Fibroblast of the aortic adventitia (primary cell): ENCODE measurements at places on chromosomes 12 and 14. TPM values are rescaled to one million over a fixed set of nuclear protein-coding genes. Genes with fewer than 3 reads are reported as not detected.

DNA sequence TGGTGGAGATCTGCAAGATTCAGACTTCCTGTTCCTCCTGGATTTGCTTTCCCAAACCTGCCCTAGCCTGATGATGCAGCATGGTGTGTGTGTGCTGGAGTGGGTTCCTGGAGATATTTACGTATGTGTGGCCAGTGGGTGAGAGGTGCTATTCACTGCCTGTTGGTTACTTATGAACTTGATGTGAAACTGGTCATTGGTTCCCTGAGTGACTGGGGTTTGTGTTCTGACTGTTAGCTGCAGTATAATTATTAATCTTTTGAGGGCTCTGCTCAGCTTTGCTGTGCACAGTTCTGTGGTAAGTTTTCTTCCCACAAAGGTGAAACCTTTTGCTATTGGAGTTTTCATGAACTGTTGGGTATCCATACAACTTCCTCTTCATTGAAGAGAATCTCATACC lies 541.8 kb upstream of the FBXO33 start:
- DNase-seq: no peak

- no peak for DNase-seq
Observed at GRCh38 chr12:89877136-89877535, 168.5 kb upstream of the ATP2B1 start.

The MAPK1IP1L gene
- total RNA-seq: 16.2 and 71.8 TPM in 2 replicates

DNA sequence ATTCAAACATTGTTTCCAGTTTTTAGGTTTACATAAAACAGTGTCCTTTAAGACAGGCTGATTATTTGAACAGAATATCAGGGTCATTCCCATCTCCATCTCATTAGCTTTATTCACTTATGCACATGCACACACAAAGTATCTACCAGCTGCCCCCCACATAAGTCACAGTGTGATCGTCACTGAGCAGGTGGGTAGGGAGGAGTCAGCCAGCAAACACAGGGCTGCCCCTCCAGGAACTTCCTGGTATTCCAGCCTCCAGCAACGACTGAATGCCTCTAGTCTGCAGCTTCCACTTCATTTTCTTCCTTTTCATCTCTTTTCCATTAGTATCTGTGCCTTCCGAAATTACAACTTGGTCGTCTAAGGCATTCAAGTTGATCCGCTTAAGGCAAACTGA lies 48.8 kb upstream of the FOXN3 start:
- DNase-seq: no peak

The HECTD4 gene
- 14.1 and 22.1 TPM in 2 replicates for total RNA-seq

DNA sequence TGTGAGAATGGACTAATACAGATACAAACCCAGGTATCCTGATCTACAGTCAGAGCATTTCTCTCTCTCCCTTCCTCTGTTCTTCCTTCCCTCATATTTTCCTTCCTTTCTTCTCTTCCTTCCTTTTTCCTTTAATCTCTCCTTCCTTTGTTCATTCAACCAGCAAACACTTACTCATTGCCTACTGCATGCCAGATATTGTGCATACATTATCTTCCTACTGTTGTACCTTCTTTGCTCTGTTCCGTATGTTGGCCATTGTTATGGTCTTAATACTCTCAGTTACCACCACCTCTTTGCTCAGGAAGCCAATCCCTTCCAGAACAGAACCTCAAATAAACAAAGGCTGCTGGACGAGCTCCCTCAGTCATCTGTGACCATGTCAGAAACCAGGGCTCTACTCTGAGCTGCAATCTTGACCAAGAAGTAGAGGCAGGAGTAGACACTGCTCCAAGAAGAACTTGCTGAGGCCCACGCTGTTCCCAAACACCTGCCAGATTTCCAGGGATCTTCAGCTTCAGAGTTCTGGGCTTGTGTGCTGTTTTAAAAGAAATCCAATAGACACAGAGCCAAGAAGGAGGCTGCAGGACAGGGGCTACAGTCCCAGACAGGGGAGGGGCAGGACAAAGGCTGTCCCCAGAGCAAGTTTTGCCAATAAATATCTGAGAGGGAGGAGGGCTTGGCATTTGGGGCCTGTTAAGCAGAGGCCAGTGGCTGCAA lies 526.7 kb upstream of the TBX3 start:
- no peak for DNase-seq

The CMKLR1 gene
- 0.54 TPM in 1 of 2 replicates, not detected in the other for total RNA-seq

DNA sequence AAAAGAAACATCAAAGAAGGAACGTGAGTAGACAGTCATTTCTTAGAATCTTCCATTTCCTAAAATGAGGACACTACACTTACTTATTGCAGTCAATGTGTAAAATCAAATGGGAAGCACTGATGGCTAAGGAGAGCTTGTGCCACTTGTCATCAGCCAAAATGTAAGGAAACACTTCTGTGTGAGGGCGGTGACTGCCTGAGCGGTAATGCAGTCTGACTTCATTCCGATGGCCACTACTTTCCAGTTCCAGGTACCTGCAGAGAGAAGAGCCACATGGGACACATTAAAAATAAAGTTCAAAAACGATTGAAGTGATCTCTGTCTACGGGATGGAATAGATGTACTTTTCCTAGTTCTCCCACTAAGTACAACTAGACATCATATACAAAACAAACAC lies 96.3 kb downstream of the NELL2 start:
- DNase-seq: no peak

DNA sequence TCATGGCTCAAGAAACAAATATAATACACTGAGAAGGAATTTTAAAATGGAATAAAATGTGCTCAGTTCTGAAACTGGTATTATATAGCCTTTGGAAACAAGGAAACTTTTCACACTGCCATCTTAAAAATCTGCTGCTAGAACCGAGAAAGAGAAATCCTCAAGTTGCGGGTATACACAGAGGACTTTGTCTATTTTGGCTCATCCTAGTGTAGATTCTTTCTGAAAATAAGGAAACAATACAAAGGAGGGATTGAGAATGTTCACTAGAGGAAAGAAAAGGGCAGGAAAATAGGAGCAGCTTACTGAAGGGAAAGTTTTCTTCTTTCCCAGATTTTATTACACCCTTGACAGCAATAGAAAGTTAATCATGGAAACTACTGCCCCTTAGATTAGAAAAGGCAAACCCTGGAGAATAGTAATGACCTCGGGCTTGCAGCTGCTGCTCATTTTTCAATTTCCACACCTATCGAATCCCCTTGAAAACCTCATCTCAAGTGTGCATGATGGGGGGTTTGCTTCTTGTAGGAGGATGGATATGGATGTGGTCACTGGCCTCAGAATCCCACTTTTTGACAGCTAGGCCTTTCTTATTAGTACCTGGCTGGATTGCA lies 104.6 kb downstream of the DAAM1 start:
- DNase-seq: no peak

GRCh38 chr12:130133851-130134562 lies 28.3 kb upstream of the FZD10 start:
- DNase-seq: no peak

The PTPN21 gene
- total RNA-seq: 10.3 and 16.2 TPM in 2 replicates

DNA sequence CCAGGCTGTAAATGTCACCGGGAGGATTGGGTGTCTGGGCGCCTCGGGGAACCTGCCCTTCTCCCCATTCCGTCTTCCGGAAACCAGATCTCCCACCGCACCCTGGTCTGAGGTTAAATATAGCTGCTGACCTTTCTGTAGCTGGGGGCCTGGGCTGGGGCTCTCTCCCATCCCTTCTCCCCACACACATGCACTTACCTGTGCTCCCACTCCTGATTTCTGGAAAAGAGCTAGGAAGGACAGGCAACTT lies 1.3 kb downstream of the GAPDH start:
- no peak for DNase-seq

GRCh38 chr12:76945867-76946266 lies 67.0 kb upstream of the CSRP2 start:
- DNase-seq: no peak

GRCh38 chr14:36241183-36241582 lies 64.7 kb upstream of the PTCSC3 start:
- no peak for DNase-seq

DNA sequence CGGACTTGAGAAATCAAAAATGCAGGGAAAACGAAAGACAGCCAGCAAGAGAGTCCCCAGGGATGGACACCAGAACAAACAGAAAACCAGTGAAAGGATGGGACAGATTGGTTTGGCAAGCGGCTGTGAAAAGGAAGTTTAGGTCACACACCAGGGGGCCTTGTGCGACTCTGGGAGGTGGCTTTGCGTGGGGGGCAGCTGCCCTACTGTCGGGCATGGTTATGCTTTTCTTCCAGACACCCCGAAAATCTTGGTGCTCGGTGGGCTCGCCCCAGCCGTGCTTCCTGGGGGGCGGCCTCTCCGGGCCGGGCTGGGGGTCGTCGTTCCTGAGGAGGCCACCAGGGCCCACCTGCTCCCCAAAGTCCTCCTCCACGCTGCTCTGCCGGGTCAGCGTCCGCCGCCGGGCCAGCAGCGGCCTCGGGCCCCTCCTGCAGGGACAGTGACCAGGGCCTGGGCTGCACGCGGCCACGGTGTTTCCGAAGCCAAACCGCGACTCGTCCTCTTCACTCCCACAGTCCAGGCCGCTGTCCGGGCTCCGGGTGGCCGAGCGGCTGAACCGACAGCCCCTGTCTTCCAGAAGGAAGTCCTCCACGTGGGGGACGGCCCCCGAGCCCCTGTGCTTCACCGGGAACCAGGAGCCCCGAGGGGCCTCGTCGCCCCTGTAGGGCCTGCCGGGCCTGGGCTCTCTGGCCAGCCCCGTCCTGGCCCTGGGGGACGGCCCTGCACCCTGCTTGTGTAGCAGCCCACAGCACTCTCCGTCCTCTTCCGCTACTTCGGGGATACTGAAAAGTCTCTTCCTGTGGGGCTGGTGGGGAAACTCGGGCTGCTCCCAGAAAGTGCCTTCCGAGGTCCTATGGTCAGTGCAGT lies 86.5 kb downstream of the PIWIL1 start:
- DNase-seq: no peak

The OVCH1 gene
- total RNA-seq: 0.08 and 0.27 TPM in 2 replicates

The SERPINA5 gene
- total RNA-seq: 0.09 TPM in 1 of 2 replicates, not detected in the other

- DNase-seq: no peak
Observed at GRCh38 chr12:115771065-115771464, 506.4 kb downstream of the MED13L start.
